ENCODE measurements at places on chromosomes 6 and 20. TPM values are rescaled to one million over a fixed set of nuclear protein-coding genes. Genes with fewer than 3 reads are reported as not detected.

DNA sequence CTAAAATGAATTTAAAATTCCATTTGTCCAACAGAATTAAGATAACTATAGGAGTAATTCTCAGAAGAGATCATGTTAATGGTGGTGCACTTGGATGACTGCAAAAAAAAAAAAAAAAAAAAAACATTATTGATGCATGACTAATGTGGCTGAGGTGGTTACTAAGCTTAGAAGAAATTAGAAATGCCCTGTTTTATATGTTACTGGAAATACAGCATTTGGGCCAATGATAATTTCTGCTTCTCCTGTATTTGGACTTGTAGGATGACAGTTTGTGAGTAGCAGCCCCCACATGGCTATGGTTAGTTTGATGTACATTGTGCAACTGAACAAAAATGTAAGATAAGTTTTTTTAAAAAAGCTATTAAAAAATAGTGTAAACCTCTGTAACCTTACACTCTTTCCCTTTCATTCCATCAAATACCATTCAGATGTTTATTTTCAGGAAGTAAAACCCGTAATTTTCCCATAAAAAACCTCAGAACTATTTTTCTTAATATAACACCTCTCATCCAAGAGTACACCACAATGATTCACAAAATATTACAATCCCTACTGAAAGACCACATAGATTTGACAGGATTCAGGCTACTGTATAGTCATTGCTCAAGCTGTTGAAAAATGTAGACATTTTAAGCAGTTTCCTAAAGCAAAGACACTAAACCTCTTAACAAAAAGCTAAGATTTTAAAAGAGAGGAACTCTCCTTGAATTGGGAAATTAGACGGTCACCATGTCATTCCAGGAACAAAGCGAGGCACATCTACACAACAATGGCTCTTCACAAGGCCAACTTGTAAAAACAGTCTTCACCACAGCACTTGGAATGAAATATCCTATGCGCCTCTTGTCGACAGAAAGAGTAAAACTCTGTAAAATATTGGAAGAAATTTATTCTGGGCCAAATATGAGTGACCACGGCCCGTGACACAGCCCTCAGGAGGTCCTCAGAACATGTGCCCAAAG lies 83.0 kb downstream of the WDR27 start:
- no peak for ATAC-seq

- no peak for ATAC-seq
These were observed 15.9 kb upstream of the FYN start for GRCh38 chr6:111888928-111889695.

- peak; percentile 54 for ATAC-seq
These were observed 57.1 kb upstream of the LRRC1 start for GRCh38 chr6:53737746-53738145.

GRCh38 chr20:24764794-24765202 lies 184.3 kb upstream of the CST7 start:
- ATAC-seq, result no peak

The SMOC2 gene
- total RNA-seq, result 1.9 TPM

The HTR1B gene
- total RNA-seq, result 0.08 TPM

Data from esophagus mucosa (tissue), 1 donor.